ENCODE measurements at places on chromosomes 11 and 22.

DNA sequence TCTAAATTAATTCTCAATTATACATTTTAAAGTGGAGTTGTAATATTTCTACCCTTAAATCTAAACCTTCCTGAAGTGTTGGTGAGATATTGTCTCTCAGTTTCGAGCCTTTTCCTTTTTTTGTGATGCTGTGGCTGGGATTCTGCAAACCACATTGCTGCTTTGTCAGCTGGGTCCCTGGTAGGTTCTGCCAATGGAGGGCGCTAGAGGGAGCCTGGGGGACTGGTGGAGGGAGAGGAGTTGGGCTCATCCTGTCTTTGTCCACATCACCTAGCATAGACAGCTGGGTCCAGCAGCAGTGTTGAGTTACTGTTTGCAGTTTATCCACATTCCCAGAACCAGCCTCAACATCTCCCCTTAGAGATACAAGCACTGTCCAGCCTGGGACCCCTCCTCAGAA lies 41.0 kb downstream of the TRAF6 start:
- no peak for DNase-seq

- DNase-seq: no peak
Observed at GRCh38 chr11:7576726-7577290, 63.0 kb downstream of the PPFIBP2 start.

DNA sequence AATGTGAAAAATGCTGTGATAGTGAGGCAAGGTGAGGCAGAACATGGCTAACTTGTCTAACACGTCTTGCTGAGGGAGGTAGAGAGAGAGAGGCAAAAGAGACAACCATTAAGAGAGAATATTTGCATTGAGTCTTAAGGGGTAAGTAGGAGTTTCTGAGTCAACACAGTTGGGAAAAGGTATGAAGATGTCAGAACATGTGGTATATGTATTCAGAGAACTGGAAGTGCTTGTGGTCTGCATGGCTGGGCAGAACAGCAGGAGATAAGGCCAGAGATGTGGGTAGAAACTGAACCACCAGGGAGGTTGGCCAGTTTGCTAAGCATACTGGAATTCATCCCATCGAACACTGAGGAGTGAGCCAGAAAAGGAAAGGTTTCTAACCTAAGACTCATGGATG lies 25.0 kb upstream of the SLC5A1 start:
- no peak for DNase-seq

DNA sequence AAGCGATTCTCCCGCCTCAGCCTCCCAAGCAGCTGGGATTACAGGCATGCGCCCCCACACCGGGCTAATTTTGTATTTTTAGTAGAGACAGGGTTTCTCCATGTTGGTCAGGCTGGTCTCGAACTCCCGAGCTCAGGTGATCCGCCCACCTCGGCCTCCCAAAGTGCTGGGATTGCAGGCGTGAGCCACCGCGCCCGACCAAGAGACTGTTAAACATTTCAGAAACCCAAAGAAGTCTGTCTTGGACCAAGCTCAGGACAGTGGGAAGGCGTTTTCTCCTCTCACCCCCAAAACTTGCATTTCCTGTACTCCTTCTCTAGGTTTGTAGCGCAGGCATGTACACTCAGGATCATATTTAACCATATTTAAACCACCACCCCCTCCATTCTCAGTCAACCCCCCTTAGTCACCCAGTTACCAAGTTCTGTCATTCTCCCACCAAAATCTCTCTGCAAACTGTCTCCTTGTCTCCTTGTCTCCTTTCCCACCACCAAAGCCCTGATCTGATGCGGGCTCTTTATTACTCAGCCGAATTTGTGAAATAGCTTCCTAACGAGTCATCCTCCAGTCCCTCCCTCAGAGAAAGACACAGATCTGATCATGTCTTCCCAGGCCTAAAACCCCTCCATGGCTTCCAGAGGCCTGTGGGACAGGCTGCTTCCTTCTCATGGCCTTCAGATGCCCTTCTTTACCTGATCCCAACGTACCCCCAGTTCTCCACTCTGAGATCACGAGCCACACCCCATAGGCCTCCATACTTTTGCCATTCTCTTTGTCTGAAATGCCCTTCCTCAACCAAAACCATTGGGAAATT lies 29.0 kb upstream of the CREB3L1 start:
- no peak for DNase-seq
